Amniotic stem cell (primary cell): ENCODE measurements at places on chromosomes 16 and 17.

DNA sequence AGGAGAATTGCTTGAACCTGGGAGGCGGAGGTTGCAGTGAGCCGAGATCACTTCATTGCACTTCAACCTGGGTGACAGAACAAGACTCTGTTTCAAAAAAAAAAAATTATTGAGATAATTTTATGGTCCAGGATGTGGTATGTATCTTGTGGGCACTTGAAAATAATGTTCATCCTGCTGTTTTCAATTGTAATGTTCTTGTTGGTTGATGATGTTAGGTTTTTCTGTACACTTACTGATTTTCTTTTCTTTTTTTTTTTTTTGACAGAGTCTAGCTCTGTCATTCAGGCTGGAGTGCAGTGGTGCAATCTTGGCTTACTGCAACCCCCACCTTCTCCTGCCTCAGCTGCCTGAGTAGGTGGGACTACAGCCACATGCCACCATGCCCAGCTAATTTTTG, 29.7 kb downstream of the TBX21 start:
- no peak for DNase-seq

GRCh38 chr17:489758-490329, 137.2 kb upstream of the RPH3AL start:
- DNase-seq = no peak

- no peak for DNase-seq
These were observed 244.9 kb downstream of the PRKCA start for GRCh38 chr17:66547151-66547865.

GRCh38 chr17:32349503-32349853, 479 bp upstream of the ZNF207 start:
- DNase-seq = no peak

- no peak for DNase-seq
These were observed 195.8 kb upstream of the FOXF1 start for GRCh38 chr16:86314402-86315025.

DNA sequence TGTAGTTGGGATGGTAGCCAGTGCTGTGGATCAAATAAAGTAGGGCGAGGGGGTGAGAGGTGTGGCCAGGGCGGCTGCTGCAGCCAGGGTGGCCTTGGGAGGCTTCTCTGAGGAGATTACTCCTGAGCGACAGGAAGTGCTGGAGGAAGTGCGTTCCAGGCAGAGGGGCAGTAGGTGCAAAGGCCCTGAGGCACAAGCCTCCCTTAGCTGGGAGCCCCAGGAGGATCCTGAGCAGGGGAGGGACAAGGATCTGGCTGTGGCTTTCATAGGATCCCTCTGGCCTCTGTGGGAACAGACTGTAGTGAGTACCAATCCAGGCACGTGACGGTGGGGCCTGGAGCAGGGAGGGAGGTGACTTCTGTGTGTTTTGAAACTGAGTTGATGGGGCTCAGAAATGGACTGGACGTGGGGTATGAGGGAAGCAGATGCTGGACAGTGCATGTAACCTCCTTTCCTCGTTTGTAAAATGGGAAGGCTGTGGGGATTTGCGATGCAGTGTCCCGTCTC, 2.8 kb downstream of the LLGL1 start:
- no peak for DNase-seq

- peak; percentile 69 for DNase-seq
These were observed 6.7 kb downstream of the HS3ST3A1 start for GRCh38 chr17:13594762-13595598.

DNA sequence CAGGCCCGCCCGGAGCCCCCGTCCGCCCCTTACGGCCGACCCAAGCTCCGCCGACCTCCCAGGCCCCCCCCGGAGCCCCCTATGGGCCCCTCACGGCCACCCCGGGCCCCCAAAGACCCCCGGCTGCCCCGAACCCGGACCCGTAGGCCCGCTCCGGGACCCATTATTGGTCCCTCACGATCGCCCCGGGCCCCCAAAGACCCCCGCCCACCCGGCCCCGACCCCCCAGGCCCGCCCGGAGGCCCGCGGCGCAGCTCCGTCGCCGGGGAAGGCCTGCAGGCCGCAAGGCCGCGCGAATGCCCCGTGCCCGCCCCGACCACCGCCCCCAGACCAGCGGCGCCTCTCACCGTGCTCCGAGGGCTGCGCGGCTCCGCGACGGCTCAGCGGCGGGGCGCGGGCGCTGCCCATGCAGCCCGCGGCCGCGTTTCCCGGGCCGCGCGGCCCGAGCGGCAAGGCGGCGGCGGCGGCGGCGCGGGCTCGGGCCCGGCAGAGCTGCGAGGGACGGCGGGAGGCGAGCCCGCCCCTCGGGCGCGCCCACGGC, 393 bp downstream of the ANKRD11 start:
- DNase-seq = no peak

- DNase-seq = no peak
These were observed 84.4 kb upstream of the RPL38 start for GRCh38 chr17:74119049-74119580.

DNA sequence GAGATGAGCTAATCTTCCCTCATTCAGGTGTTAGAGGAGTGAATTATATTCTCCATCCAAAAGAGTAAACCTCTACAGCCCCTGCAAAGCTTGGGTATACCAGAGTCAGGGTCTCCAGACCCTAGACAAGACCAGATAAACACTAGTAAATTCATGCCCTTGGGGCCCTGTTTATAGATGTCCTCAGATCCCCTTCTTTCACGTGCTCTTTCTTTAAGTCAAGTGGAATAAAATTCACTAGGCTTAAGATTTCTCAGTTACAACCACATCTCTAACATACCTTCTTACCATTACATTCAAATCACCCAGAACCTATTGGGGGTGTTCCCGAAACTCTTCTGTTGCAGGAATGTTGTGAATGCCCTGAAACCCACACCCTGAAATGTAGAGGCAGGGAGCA, 2.2 kb upstream of the C17orf58 start:
- no peak for DNase-seq

- no peak for DNase-seq
These were observed 313.6 kb downstream of the GRIN2A start for GRCh38 chr16:9868606-9869149.
